ENCODE measurements at places on chromosomes 1 and 21.

- DNase-seq, result no peak
Observed at GRCh38 chr1:17189632-17189990, 15.3 kb upstream of the PADI1 start.

GRCh38 chr1:43954036-43954435 lies 7.3 kb downstream of the IPO13 start:
- peak; percentile 94 for DNase-seq

DNA sequence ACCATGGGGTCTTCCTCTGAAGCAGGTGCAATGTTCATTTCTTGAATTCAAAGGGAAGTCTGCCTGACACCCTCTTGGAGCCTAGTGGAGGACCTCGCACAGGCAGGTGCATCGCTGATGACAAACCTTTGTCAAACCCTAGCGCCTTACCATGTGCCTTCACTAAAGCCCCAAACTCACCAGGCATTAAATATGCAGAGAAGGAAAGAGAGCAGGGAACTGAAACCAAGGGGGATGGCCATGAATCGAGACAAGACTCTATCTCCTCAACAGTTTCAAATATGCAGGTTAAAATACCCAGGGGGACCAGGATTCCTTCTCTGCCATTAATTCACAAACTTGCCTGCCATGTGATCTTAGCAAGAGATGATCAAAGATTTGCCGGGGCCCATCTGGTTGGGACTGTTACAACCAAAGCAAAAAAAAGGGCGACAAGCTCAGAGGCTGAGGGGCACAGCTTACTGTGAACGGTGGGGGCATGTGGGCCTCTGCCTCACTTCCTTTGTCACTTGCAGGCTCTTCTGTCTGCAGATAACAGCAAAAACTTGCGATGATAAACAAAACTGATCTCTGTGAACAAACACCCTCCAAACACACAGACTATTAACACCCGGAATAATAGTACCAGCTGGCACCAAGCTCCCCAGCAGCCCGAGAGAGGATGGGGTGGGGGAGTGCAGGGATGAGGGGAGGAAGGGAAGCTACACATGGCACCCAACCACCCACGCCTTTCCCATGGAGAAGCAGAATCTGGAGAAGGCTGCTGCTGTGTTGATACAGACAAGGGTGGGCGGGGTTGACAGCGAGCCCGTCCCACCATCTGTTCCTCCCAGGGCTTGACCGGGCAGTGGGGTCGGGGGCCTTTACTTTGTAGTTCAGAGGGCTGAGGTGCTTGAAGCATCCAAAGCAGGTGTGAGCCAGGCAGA lies 33.9 kb downstream of the TMEM63A start:
- peak; percentile 75 for DNase-seq

DNA sequence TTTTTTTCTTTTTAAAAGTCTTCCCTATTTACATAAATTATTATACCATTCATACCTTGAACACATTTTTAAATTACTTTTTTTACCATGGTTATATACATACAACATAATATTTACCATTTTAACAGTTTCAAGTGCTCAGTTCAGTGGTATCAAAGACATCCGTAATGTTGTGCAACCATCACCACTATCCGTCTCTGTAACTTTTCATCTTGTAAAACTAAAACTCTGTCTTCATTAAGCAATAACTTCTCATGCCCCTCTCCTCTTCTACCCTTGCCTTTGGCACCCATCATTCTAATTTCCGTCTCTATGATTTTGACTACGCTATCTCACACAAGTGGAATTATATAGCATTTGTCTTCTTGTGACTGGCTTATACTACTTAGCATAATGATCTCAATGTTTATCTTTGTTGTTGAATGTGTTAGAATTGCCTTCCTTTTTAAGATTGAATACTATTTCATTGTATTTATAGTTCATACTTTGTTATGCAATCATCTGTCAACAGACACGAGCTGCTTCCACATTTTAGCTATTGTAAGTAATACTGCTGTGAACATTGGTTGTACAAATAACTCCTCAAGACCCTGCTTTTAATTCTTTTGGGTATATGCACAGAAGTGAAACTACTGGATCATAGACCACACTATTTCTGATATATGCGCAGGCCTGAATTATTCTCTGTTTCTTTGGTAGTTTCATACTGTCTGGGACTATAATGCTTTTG lies 689.5 kb upstream of the NCAM2 start:
- DNase-seq, result no peak

DNA sequence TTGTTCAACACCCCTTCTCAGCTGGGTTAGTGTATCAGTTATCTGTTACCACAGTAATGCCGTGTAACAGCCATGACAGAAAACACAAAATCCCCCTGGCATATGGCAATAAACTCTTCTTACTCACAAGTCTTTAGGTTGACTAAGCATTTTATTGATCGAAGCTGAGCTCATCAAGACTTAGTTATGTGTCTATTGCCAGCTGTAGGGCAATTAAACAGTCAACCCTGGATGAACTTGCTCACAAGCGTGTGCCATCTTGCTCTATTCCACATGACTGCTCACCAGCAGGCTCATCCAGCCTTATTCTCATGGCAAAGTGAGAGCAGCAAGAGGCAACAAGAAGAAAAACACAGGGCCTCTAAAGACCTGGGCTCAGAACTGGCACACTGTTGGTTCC lies 333.8 kb upstream of the PTBP2 start:
- no peak for DNase-seq

DNA sequence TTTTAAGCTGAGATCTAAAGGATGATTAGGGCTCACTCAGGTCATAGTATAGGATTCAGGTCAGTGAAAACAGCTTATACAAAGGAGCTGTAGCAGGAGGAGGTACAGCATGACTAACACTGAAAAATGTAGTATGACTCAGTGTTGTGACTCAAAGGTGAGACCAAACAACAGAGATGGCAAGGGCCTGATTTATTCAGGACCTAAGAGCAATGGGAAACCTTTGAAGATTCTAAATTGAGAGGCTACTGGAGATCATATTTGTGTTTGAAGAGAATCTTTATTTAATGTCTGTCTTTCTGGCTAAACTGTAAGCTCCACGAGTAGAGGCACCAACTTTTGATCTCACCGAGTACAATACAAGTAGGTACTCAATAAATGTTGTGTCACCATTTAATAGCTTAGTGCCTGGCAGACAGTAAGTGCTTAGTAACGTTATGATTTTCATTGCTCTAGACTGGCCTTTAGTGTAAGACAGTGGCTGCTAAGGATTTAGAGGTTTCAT lies 43.5 kb downstream of the PRKAA2 start:
- DNase-seq, result no peak

DNA sequence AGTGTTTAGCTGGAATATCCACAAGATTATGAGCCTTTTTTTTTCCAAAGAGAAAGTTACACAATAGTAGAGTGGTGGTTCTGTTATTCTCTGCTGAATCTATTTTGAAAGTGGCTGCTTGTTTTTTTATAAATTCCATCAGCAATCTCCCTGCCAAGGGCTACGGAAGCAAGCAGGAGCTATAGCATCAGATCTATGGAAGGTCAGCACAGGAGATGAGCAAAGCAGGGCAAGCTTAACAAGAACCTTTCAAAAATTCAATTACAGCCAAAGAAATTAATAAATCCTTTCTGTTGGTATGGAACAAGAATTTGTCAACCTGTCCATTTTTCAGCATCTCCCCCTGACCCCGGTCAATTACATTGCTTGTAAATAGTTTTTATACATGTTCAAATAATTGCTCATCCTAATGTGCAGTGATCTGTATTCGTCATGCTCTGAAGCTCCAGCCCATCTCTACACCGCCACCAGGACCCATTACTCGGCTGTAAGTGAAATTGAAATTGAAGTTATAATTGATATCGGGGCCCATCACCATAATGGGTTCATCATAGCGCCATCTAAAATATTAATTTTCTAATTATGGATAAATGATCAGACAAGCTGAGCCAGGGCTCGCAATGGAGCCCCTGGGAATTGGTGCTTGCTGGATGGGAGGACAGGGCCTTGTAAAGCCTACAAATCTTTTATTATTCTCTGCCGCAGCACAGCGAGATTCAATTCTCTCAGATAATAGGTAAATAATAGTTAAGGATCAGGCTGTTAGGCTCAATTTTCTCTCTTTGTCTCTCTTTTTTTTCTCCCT lies 215.1 kb downstream of the ATG4C start:
- DNase-seq, result no peak

DNA sequence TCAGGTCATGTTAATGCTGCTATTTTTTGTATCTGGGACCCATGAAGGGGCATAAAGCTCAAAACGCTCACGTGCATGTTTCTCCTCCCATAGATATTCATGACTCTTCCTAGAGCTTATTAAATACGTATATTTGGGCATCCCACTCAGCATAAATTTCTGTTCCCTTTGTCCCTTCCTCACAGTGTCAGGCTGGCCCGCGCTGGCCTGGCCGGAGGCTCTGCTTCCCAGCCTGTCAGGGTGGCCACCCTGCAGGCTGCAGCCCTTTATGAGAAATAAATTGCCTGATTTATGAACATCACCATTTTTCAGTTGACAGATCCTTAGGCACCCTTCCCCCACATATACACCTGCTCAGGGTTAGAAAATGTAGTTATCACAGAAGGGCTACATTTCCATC lies 44.0 kb upstream of the NTPCR start:
- DNase-seq, result no peak

- no peak for DNase-seq
Observed at GRCh38 chr1:9996624-9997582, at the start of gene RBP7. Gene RBP7 (plus strand): TSS chr1:9997228. CDS start chr1:9997259, 31 bp downstream.
